ENCODE measurements at places on chromosomes 11 and 22. TPM values are rescaled to one million over a fixed set of nuclear protein-coding genes. Genes with fewer than 3 reads are reported as not detected.

Gene MPEG1
- 2.1 TPM for total RNA-seq

Gene OR52H1
- not detected for total RNA-seq

Gene PKNOX2
- total RNA-seq: not detected

Gene POU2AF1
- 0.64 TPM for total RNA-seq

Gene MUC2
- total RNA-seq: not detected

Gene TRPM5
- 0.23 TPM for total RNA-seq

Gene SYCE3
- total RNA-seq: not detected

Gene ANO9
- 120 TPM for total RNA-seq

Gene CRYAB
- total RNA-seq: not detected

Gene ARVCF
- 4.2 TPM for total RNA-seq

Gene PDE2A
- total RNA-seq: 0.75 TPM

Gene ACP2
- 23.7 TPM for total RNA-seq

Gene PTPRCAP
- total RNA-seq: 228 TPM

Gene OR4D6
- total RNA-seq: not detected

Gene FAM111B
- 0.53 TPM for total RNA-seq

Gene GAL
- total RNA-seq: not detected

Gene SCGB1A1
- total RNA-seq: not detected

Gene MMP3
- not detected for total RNA-seq

Gene ALDH3B1
- 0.72 TPM for total RNA-seq

Gene C2CD3
- total RNA-seq: 52.7 TPM

Gene C11orf71
- total RNA-seq: 15.1 TPM

Gene PDE3B
- total RNA-seq: 222 TPM

Gene SHANK3
- not detected for total RNA-seq
